CD4-positive, alpha-beta memory T cell (primary cell): ENCODE measurements at places on chromosomes 7 and 10. TPM values are rescaled to one million over a fixed set of nuclear protein-coding genes. Genes with fewer than 3 reads are reported as not detected.

DNA sequence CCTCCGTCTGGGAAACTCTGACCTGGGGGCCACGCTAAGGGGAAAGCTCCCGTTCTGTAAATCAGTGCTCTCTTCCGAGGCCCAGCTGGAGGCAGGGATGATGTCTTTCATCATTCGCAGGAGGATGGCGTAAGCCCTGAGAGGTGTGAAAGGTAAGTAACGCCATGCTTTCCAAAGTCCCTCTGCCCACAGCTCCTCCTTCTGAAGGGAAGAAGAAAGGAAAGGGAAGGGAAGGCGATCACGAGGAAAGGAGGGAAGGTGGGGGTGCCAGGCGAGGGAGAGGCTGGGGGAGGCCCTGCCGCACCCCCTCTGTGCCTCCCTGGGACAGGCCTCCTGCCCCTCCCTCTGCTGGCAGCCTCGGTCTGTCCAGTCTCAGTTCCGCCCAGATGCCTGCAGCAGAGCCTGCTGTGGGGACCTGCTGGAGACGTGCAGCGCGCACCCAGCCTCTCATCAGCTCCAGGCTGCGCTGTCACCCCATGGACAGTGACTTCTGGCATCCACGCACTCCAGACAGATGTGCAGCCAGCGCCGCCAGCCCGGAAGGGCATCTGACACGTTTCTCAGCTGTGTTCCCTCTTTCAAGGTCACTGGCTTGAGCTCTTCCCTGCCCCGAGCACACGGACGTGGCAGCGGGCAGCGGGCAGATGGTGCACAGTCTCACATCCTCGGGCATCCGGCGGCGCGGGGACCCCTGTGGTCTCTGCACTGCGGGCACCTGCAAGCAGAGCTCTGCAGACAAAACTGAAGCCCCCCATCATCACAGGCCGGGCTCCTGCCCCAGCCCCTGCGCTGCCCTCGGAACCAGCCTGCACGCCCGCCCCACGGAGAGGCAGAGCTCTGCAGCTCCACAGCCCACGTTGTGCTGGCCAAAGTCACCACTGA is 60.6 kb downstream of the INSIG1 start:
- H3K27me3 ChIP-seq: no peaks in the 10 kb centered on the region
- no peak for DNase-seq
- no peaks in the 10 kb centered on the region for H3K4me1 ChIP-seq
- no peak overlapping the region for H3K4me3 ChIP-seq
- H3K27ac ChIP-seq: no peak overlapping the region

- H3K27ac ChIP-seq: no peak overlapping the region
- no peaks in the 10 kb centered on the region for H3K27me3 ChIP-seq
- H3K4me3 ChIP-seq: no peak overlapping the region
- no peaks in the 10 kb centered on the region for H3K4me1 ChIP-seq
- H3K36me3 ChIP-seq: no peaks in the 10 kb centered on the region
Observed at GRCh38 chr10:96261930-96262329, 9.4 kb downstream of the BLNK start.

- no peak for DNase-seq
- H3K27ac ChIP-seq: no peak overlapping the region
- H3K4me1 ChIP-seq: no peaks in the 10 kb centered on the region
- no peak overlapping the region for H3K4me3 ChIP-seq
Observed at GRCh38 chr10:71448146-71448545, 51.4 kb downstream of the CDH23 start.

DNA sequence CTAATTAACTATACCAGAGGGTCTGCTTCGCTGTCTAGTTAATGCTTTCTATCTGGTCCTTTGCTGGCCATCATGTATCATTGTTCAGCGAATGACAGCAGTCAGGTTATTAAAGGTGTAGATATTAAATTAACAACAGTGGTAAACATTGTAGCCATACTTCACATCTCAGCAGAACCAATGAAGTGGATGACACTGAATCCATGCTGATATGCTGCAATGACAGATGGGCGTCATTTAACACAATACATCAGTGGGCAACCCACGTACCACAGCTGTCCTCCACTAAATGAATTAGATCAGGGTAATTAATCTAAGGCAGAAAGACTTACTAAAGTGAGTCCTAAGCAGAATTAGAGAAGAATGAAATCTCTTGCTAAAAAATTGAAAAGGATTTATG is 767.2 kb downstream of the NXPH1 start:
- H3K27ac ChIP-seq: no peak overlapping the region
- no peak overlapping the region for H3K4me3 ChIP-seq
- DNase-seq: no peak
- no peaks in the 10 kb centered on the region for H3K36me3 ChIP-seq

DNA sequence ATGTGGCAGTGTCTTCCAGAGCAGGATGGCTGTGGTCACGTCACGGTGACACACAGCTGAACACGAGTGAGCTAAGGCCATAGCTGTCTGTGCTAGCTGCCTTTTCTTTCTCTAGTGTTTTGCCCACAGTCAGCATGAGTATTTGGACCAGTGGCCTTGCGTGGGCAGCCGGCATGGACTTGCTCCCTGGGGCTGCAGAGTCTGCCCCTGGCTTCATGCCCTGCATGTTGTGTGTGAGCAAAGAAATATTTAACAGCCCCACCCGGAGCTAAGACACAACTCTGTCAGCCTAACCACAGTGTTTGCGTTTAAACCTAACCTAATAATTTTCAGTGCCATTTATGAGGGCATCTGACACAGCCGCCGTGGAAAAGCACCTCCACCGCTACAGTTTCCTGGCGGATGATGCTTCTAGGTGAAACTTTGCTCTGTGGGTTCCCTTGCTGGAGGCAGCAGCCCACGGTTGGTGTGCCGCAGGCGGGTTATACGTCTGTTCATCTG is 14.6 kb downstream of the CHST12 start:
- H3K4me3 ChIP-seq: no peak overlapping the region
- peak; percentile 61 for DNase-seq
- H3K27ac ChIP-seq: peak overlapping the region; percentile 13
- H3K36me3 ChIP-seq: no peaks in the 10 kb centered on the region

DNA sequence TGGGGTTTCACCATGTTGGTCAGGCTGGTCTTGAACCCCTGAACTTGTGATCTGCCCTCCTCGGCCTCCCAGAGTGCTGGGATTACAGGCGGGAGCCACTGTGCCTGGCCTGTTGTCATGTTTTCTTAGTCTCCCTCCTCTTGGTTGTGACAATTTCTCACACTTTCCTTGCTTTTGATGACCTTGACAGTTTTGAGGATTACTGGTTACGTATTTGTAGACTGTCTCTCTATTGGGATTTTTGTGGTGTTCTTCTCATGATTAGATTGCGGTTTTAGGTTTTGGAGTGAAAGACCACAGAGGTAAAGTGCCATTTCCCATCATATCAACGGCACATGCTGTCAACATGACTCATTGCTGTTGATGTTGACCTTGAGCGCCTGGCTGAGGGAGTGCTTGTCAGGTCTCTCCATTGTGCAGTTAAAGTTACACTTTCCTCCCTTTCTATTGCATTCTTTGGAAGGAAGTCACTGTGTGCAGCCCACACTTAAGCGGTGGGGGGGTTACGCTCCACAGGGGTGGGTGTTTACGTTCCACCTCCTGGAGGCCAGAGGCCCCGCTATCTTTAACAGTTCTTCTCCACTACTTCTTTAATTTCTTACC is 10.8 kb downstream of the NEURL1 start:
- no peaks in the 10 kb centered on the region for H3K27me3 ChIP-seq
- H3K36me3 ChIP-seq: no peaks in the 10 kb centered on the region
- DNase-seq: peak; percentile 47
- no peak overlapping the region for H3K27ac ChIP-seq
- H3K4me3 ChIP-seq: no peak overlapping the region

The NCF1 gene
- 5.0 TPM for total RNA-seq

The H2BK1 gene
- total RNA-seq: 6.9 TPM

The SUFU gene
- 22.0 TPM for total RNA-seq
